ENCODE measurements at places on chromosomes 4 and X. TPM values are rescaled to one million over a fixed set of nuclear protein-coding genes. Genes with fewer than 3 reads are reported as not detected.

DNA sequence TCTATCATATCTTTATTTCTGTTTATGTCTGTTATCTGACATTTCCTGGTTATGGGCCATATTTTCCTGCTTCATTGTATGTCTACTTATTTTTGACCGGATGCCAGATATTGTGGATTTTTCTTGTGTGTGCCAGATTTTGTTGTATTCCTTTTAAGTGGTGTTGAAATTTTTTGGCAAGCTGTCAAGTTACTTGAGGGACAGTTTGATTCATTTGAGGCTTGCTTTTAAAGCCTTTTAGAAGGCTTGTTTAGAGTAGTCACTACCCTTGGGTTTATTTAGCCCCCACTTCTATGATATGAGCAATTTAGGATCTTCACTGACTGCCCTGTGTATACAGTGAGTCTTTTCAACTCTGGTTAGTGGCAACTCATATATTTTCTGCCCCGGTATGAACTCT is 29.2 kb upstream of the NPY2R start:
- no peak for DNase-seq
- no peaks in the 10 kb centered on the region for H3K4me1 ChIP-seq
- no peaks in the 10 kb centered on the region for H3K36me3 ChIP-seq
- H3K27ac ChIP-seq = no peak overlapping the region

GRCh38 chr4:71828470-71828869 is 44.6 kb upstream of the GC start:
- H3K4me1 ChIP-seq = no peaks in the 10 kb centered on the region
- H3K4me3 ChIP-seq = no peak overlapping the region
- peaks cover 15% of the 10 kb centered on the region for H3K27me3 ChIP-seq
- no peak overlapping the region for H3K27ac ChIP-seq
- DNase-seq = no peak

The ATXN3L gene
- total RNA-seq = not detected

GRCh38 chr4:38759113-38759789 is 23.5 kb downstream of the TLR10 start:
- H3K27ac ChIP-seq = peak overlapping the region; percentile 59
- no peaks in the 10 kb centered on the region for H3K27me3 ChIP-seq
- peaks cover 4% of the 10 kb centered on the region for H3K4me1 ChIP-seq
- H3K36me3 ChIP-seq = no peaks in the 10 kb centered on the region
- peak overlapping the region; percentile 51 for H3K4me3 ChIP-seq

DNA sequence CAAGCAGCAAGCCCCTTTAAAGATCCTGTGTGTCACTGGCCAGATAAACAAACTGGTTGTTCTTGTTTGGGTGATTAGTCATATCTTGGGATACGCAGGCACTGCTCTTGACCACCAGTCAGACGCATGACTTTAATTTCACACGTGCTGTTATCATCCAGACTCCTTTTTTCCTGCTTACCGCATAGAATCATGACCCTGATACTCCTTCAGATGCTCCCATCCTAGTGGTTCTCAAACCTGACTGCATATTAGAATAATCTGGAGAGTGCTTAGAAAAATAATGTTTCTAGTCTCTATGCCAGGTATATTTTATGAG is 78.8 kb downstream of the CLDN22 start:
- peaks cover 46% of the 10 kb centered on the region for H3K4me1 ChIP-seq
- no peaks in the 10 kb centered on the region for H3K27me3 ChIP-seq
- H3K36me3 ChIP-seq = peaks cover 16% of the 10 kb centered on the region
- H3K4me3 ChIP-seq = no peak overlapping the region

DNA sequence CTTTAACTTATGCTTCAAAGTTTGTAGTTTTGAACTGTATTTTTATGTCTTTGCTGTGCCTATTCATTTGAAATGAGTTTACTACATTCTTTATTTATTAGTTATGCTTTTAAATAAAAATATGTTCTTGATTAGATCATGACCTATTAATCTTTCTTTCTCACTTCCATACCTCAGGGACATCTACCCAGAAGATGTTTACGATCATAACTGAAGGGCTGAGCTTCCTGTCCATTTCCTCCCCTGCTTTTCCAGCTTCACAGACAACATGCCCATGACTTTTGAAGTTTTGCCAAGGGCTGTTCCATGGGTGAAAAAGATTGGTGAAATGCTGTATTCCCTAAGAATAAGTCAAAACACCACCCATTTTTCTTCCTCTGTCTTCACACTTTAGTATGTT is 99.7 kb upstream of the DDIT4L start:
- H3K27ac ChIP-seq = no peak overlapping the region
- no peak for DNase-seq
- H3K4me1 ChIP-seq = peaks cover 13% of the 10 kb centered on the region
- no peak overlapping the region for H3K4me3 ChIP-seq
- no peaks in the 10 kb centered on the region for H3K36me3 ChIP-seq
